ENCODE measurements at places on chromosomes 6 and 20.
A peak's percentile ranks its signal among the peaks of the same experiment; 100 is the strongest.

DNA sequence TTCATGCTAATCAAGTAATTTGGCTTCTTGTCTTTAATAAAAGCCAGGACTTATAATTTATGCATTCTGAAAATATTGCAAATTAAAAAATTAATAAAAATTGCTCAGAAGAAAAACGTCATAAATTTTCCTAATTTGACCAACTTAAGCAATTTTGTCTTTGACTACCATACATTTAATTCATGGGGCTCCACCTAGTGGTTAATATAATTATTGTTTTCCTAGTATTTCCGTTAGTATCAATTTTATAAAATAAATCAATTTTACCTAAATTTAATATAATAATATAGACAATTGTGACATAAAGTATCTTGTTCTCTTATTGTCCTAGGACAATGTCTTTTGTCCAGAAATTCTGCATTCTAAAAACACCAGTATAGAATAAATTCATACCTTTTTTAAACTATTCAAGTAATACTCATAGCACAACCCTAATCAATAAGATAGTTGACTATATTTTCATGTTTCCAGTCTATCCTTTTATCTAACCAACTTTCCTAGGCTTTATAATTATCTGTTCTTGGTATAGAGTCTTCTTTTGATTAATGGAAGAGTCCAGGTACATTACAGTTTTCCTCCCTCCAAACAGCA, 319.9 kb downstream of the TRDN start:
- DNase-seq: peak; percentile 31

GRCh38 chr6:127618729-127619128, 41.8 kb downstream of the C6orf58 start:
- no peak for DNase-seq

DNA sequence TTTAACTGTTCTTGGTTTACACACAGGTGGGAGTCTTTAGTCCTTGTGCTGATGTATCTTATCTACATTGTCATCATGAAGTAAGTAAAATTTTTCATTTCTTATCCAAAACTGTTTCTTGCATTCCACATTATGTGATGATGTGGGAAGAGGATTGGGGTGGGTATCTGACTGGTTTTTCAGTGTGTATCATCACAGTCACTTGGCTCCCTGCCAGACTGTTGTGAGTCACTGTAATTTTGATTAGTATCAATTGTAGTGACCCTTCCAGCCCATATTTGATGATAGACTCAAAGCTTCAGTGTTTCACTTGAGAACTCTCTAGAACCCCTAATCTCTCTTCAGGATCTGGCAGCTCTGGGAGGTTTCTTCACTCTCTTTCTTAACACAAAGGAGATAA, 84.5 kb upstream of the RIN2 start:
- DNase-seq: no peak

GRCh38 chr6:130525408-130525807, 159.6 kb downstream of the TMEM200A start:
- no peak for DNase-seq

GRCh38 chr6:140487586-140487985, 1113.1 kb upstream of the CITED2 start:
- DNase-seq: no peak

GRCh38 chr20:32908334-32909292, 49.9 kb downstream of the EFCAB8 start:
- no peak for DNase-seq

- DNase-seq: no peak
Measured at GRCh38 chr6:28567506-28567905, 41.8 kb downstream of the GPX5 start.

DNA sequence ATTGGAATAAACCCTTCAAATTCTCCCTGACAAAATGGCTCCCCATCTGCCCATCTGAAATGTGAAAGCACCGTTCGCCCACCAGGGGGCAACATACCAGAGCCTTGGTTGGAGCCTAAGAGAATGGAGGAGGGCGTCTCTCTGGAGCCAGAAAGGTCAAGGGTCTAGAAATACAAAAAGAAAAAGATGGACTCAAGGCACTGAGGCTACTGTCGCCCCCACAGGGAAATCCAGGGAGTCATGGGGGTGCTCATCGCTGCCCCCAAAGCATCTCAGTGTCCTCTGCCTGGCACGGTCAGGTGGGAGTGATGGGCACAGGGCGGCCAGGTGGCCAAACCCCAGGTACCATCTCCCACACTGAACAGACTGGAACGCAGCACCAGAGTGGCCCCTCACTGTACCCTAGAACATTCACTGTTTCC, 136.3 kb downstream of the ZMYND8 start:
- DNase-seq: peak; percentile 44

DNA sequence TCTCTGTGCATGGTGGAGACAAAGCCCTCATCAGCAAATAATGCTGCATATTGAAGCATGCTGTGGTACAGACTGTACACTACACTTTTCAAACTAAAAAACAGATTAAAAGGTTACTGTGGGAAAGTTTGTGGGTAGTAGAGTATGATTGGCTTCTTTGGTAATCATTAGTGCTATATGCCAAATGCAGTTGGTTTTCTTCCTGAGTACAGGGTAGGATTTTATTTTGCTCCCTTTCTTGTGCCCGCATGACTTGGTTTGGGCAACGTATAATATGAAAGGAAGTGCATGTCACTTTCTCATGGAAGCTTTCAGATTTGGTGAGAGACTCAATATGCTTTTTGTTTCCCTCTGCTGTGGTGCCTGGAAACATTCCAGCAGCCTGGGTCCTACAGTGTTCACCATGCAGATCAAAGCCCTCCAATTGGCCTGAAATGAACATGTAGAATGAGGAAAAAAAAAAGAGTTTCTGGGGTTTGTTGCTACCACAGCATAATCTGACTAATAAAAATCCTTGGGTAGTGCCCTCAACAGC, 270.7 kb upstream of the ADGRB3 start:
- DNase-seq: no peak

DNA sequence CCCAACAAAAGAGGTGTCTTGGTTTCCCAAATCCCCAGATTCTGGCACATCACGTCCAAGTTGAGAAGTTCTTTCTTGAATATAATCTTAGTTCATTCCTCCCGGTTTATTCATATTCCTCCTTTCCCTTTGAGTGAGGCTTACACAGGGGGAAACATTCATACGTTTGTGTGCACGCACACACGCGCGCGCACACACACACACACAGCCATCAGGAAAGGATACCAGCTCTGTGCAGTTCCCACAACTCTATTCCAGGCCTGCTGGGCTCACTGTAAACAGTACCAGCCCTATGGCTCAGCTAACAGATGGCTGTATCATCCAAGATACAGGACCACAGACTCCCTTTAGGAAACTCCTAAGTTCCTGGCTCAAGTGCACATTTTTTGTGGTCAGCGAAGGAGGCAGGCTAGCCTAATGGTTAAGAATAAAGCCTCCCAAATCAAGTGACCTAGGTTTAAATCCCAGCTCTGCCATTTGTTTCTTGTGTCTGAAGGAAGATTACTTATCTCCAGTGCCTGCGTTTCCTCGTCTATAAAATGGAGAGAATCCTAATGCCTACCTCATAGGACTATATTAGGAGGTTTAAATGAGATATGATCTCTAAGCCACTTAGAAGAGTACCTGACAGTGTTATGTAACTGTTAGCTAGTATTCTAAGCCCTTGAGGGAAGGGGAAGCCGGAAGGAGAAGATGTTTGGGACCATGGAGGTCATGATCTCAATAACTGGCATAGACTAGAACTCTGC, 3.7 kb upstream of the TAF8 start:
- DNase-seq: no peak

GRCh38 chr20:14538433-14538832, 201.0 kb upstream of the FLRT3 start:
- DNase-seq: no peak

DNA sequence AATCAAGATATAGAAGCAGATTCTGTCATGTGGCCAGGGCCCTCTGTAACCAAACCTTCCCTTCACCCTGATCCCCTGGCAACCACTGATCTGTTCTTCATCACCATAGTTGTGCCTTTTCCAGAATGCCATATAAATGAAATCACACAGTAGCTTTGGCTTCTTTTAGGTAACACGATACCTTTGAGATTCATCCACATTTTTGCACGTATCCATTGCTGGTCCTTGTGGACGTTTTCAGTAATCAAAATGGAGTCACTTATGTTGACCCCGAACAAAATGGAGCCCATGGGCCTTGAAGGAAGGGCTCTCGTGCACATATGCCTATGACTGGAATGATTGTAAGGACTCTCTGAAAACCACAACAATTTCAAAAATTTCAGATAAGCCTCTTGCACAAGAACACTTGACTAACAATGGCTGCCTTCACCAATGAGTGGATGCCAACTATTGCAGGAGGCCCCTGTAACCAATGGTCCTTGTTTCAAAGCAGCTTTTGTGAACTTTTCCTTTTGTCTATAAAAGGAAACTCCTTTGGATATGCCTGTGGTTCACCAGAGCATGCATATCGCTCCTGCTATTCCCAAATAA, 84.3 kb upstream of the RALY start:
- DNase-seq: no peak

DNA sequence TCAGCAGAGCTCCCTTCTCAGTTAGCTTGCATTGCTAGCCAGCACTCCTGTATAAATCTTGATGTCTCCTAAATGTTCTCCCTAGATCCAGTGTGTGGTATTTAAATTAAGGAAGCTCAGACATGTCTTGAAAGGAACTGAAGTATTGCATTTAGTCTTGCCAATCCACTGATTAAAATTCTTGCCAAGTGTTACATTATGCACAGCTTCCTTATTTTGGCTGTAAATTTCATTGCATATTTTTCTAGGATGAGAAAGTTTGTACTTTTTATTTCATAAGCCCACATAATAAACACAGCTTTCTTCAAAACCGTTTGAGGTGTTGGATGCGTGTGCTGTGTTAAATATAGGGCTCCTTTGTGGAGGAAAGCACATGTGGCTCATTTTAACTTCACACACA, 329.8 kb upstream of the FLRT3 start:
- no peak for DNase-seq

DNA sequence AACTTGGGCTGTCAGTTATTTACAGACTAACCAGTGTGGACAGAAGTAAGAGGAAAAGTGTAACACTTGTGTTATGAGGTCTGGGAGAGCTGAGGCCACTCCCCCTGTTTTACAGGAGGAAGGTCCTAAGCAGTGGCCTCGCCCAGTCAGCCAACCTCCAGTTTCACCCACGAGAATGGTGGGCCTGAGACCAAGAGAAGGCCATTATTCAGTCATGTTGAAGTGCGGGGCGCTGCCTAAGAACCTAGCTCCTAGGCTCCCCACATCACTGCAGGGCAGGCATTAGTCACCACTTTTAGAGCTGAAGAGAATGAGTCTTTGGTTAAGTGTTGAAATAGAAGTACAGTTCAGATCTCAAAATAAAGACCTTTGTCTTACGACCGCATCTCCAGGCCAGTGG, 27.9 kb downstream of the CDYL start:
- DNase-seq: no peak

GRCh38 chr20:41770965-41771364, 152.8 kb upstream of the CHD6 start:
- DNase-seq: no peak

- no peak for DNase-seq
Measured at GRCh38 chr20:45998337-45998736, 10.4 kb upstream of the MMP9 start.

DNA sequence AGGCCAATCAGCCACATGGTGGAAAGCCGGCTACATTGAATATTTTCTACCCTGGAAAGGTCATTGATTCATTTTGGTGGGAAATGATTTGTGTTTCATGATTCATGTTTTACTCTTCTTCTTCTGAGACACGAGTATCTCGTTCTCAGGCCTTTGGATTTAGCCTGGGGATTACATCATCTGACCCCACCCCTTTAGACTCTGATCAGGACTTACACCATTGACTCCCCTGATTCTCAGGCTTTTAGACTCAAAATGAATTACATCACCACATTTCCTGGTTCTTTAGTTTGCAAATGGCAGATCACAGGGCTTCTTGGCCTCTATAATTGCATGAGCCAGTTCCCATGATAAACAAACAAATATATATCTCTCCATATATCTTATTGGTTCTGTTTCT, 228.8 kb downstream of the ADGRG6 start:
- DNase-seq: no peak

- no peak for DNase-seq
Measured at GRCh38 chr6:91941838-91942237, 1355.0 kb upstream of the MAP3K7 start.

- no peak for DNase-seq
Measured at GRCh38 chr20:15618110-15618509, 955.1 kb downstream of the KIF16B start.

DNA sequence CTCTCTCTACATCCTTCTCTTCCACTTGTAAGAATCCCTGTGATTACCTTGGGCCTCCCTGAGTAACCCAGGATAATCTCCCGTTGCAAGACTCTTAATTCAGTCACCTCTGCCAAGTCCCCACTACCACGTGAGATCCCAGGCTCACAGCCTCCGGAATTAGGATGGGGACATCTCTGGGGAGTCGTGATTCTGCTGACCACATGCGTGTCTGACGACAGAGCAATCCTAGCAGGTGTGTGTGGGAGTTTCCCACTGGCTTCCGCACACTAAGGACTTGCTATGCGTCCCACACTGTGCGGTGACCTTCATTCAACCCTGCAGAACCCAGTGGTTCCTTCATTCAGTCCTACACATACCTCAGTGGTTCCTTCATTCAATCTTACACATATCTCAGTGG, 11.9 kb downstream of the CDH4 start:
- DNase-seq: no peak

DNA sequence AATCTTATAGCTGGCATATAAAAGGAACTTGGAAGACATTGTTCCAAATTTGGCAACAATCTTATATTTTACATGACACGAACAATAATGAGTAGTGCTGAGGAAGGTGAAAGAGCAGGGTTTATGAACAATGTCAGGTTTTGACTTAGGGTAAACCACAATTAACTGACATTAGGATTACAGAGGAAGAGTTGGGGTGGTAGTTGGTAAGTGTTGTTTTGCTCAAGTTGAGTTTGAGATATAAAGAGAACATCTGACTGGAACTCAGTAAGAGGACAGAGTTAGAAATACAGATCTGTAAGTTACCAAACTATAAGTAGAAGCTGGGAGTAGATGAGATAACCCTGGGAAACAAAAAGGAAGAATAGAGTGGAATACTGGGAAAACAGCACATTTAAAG, 15.1 kb downstream of the RTN4IP1 start:
- DNase-seq: no peak

DNA sequence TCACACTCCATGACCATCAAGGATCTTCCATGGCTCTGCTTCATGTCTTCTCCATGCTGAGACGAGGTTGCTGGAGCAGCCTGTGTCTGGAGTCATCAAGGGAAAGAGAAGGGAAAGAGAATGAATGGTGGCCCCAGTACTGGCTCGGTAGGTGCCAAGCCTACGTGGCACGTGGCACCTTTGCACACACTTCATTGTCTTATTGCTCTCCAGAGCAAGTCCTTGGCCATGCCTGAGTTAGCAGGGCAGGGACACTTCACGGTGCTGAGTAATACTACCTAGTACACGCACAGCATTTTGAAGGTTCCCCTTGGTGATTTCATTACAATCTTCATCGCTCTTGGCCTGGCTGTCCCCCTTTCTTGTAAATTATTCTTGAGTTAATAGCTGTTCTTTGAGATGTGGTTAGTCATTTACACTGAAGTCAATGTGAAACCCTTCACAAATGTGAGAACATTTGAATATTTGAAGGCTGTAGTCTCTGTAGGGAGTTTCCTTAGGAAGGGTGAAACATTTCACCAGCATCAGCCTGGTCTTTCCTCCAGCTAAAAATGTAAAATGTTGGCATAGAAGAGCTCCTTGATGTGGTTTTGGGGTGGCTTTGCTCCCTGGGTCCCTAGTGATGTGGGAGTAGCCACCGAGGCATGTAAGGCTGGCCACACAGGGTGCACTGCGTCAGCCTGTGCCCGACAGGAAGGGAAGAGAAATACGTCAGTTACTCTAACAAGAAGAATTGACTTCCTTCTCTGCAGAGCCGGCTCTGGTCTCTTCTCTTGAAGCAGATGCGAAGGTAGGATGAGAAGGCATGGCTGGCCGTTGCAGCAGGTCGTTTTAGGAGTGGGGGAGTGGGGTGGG, at the start of gene SYTL3:
SYTL3 (plus strand) TSS at position 766 of the 855 bp plus-strand sequence. CDS start 13,215 bp downstream, outside the sequence.
- no peak for DNase-seq

Measured in NCI-H1930 (cell line).